Hematopoietic multipotent progenitor cell treated with erythropoietin and hydrocortisone succinate and interleukin-3 and kit ligand, for 15 days (in vitro differentiated cells): ENCODE measurements at places on chromosomes 5 and 9.
A peak's percentile ranks its signal among the peaks of the same experiment; 100 is the strongest.

DNA sequence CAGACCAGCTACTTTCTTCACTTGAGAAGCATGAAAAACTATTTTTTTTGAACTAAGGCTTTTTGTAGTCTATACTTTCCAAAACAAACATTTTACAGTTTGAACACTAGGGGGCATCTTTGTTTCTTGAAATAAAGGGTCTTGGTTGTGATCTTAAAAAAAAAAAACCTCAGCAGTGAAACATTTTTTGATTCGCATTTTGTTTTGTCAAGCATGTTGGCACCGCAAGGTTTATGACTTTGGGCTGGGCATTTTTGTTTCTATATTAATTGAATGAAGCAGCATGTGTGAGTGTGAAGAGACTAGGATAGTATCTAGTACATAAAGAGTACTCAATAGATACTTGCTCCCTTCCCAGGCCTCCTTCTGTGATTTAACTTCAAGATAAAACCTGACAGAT, 31.6 kb upstream of the ACOT12 start:
- peak; percentile 63 for DNase-seq

GRCh38 chr9:82677086-82677485, 385.9 kb downstream of the RASEF start:
- no peak for DNase-seq

- DNase-seq, result no peak
Observed at GRCh38 chr5:92641031-92641962, 939.7 kb downstream of the NR2F1-AS1 start.

DNA sequence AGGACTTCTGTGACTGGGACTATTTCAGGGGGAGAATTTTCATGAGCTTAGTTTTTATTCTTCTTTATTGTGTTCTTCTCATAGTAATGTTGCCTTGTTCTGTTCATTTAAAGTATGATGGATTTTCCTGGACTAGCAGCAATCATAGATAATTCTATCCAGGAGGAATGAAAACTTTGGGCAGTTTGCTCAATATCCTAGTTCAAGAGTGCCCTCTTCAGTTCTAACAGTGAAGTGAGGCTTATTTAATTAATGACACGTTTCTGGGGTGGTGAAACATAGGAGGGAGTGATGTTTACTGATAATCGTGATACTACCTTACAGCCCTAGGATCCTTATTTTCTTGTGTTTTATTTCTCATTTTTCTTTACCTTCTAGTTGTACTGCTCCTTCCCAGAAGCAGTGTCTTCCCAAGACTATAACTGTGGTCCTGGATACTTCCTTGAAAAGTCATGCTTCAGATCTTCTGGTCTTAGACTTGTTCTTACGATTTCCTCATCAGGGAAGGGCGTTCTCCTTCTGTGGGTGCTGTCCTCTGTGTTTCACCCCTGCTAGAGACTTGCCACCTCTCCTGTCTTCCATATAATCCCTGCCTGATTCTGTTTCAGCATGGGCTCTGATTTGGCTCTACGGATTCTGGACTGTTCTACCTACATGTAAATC, 57.4 kb downstream of the CFAP95 start:
- peak; percentile 10 for DNase-seq

DNA sequence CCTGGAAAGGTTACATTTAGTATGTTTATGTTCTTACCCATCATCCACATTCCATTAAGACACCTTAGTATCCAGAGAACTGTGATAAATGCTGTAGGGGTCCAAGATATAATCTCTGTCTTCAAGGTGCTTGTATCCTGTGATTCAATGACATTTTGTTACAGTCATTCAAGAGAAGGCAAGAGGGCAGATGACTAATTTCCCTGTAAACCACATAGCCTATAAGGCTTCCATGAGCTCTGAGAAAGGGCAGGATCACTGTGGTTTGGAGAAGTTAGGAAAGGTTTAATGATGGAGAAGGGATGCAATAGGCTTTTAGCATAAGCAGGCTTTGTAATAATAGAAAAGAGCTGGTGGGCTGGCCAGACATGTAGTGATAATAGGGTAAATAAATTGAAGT, 40.0 kb downstream of the PAPPA start:
- no peak for DNase-seq

DNA sequence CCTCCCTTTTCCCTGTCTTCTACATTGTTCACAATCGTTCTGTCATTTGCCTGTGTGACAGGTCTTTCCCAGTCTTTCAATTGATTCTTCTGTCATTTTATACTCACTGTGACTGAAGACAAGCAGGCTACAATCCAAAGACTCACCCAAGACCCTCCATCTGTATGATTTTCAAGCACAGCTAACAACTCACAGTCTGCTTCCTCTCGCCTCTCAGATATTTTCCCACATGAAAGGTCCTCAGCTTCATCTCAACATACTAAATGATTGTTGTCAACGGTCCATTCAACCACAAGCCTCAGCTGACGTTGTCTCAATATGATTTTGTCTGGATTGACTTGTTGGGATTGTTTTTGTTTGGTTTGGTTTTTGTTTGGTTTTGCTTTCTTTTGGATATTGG, 346.5 kb downstream of the NFIB start:
- no peak for DNase-seq

GRCh38 chr5:95022967-95023695, 261.8 kb downstream of the MCTP1 start:
- no peak for DNase-seq

GRCh38 chr5:124438903-124439281, 307.5 kb downstream of the ZNF608 start:
- no peak for DNase-seq

GRCh38 chr5:44089424-44090144, 299.6 kb downstream of the FGF10 start:
- DNase-seq, result no peak

GRCh38 chr5:80502800-80503199, 14.9 kb downstream of the FAM151B start:
- DNase-seq, result no peak

- DNase-seq, result no peak
Observed at GRCh38 chr5:13731121-13731628, 213.3 kb downstream of the DNAH5 start.

GRCh38 chr9:105458404-105458803, 10.6 kb downstream of the FSD1L start:
- DNase-seq, result no peak

- DNase-seq, result no peak
Observed at GRCh38 chr5:172548311-172548731, 92.7 kb upstream of the NEURL1B start.

DNA sequence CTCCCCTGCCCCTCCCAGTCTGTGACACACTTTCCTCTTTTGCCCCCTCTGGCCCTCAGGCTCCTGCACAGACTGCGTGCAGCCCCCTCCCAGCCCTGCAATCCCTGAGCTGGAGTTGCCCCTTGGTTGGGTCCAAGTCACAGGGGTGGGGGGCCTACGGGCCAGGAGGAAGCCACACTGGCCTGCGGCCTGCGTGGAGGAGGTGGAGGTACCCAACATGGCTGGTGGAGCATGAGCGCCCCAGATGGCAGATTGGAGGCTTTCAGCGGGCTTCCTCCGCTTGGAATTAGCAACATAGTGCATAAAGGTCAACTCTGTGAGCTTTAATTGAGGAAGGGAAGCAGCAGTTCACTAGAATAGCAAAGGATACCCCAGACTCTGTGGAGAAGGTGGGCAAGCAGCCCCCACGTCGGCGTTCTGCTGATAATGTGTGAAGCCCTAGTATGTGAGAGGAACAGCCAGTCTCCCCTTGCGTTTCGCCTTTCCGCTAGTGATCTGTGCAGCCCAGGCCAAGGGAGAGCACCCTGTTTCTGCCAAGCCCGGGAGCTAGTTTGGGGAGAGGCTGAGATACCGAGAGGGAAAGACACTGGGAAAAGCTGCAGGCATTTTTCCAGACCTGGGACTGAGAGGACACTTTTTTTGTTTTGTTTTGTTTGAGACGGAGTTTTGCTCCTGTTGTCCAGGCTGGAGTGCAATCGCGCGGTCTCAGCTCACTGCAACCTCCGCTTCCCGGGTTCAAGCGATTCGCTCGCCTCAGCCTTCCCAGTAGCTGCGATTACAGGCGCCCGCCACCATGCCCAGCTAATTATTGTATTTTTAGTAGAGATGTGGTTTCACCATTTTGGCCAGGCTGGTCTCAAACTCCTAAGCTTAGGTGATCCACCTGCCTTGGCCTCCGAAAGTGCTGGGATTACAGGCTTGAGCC, 35.3 kb upstream of the MACIR start:
- DNase-seq, result no peak

DNA sequence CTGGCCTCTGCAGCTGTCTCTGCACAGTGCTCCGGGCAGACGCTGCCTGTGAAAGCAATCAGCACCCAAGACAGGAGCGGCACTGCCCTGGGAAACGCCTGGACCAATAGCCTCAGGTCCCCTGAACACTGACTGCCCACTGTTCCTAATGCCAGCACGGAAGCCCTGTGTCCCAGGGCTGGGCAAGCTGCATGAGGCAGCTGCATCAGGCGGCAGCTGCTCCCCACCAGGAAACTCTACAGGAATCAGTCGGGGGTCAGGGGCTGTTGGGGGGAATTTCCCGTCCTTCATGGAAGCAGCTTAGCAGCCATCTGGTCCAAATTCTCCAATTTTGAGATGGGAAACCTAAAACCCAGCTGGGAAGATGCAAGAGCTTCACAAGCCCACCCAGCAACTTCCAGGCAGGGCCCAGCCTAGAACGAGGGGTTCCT, 118.6 kb downstream of the VAV2 start:
- no peak for DNase-seq

DNA sequence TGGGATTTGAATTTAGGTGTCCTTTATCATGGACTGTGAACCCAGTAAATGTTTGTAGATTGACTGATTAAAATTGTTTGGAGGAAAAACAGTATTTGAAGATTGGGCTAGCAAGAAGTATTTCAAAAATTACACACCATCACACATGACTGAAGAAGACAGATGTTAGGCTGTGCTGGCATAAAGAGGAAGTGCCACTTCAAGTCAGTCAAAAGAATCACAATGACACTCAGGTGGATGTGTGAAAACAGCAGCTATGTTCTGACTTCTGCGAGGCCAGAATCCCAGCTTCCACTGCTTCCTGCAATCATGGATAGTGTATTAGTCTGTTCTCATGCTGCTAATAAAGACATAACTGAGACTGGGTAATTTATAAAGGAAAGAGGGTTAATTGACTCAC, 393.3 kb downstream of the DMRT2 start:
- no peak for DNase-seq

- no peak for DNase-seq
Observed at GRCh38 chr5:54628050-54628449, 110.5 kb downstream of the SNX18 start.

- no peak for DNase-seq
Observed at GRCh38 chr5:62790348-62790747, 211.7 kb downstream of the LRRC70 start.

GRCh38 chr9:127919253-127919815, 2.5 kb upstream of the ST6GALNAC4 start:
- DNase-seq, result peak; percentile 52

DNA sequence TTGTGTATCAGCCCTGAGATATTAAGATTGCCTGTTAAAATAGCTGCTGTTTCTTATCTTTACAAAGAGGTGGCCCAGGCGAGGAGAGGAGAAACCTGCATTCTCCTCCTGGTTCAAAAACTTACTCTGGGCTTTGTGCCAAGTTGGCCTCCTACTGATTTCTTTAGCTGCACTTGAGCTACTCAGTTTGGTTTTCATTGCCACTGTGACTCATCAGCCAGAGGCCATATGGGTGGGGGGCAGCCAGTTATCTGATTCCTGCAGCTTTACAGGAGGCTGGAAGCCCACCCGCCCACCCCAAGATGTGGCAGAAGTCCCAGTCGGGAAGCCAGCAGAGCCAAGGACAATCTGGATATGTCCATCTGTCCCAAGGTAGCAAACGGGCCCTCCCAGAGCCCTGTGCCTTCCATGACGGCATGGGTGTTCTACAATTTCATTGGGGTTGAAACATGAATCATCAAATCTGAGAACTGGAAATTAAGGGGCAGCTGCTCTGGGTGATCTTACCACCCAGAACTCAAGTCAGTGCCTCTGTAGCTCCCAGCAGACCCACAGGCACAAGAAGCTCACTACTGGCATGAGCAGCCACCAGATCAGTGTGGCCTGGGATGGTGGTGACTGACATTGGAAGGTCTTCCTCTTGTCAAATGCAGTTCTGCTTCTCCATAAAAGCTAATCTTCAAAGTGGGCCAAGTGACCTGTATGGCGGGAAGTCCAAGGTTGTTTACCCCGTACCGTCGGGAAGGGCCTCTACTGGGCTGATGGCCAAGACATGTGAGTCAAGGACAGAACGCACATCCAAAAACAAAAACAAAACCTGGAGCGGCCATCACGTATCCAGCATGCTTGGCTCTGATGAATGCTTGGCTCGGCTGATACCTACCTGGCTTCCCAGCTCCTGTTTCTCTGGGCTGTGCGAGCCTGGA, 15.6 kb downstream of the FCN2 start:
- DNase-seq, result no peak

GRCh38 chr5:89105171-89105695, 222.2 kb upstream of the MEF2C start:
- DNase-seq, result no peak

DNA sequence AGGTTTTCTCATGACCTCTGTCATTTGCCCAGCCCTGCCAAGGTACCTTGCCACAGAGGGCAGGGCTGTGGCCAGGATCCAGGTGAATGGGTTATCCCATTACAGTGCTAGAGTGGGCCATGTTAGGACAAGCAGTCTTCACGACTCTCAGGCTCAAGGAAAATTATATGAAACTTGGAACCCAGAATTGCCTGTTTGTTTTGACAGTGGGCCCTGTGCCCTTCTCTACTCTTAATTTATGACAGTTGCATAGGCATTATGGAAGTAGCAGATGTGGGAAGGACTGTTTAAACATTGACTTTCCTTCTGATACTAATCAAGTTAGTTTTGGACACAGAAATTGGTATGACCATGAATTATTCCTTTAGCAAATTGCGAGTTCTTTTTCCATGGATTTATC, 41.7 kb downstream of the ITGA2 start:
- no peak for DNase-seq

DNA sequence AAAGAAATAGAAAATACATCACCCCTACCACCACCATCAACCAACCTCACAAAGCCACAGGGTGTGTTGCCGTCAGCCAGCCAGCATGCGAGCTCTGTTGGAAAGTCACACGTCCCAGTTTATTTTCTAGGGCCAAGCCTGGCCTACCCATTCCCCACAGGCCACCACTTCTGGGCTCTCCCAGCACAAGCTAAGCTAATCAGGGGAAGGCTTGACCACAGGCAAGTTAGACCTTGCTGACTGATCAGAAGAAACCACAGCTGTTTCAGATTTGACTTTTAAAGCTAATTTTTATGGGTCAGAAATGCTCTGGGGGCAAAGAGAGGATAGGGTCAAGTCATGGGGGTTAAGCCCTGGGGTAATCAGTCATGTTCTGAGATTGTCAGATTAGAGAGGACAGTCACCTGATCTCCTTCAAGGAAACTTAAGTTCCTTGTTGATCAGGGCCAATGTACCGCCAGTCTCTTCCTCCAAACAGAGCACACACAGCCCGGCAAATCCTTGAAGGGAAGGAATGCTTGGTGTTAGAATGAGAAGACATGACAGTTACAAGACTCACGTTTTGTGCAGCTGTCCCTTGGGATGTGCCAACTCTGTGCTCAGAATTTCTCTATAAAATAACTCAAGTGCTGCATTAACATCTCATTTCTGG, 7.6 kb downstream of the SHB start:
- DNase-seq, result no peak
